Activated naive CD4-positive, alpha-beta T cell treated with anti-CD3 and anti-CD28 coated beads, Interleukin-2, amount 50 U/mL, for 16 hours (primary cell): ENCODE measurements at places on chromosomes 4 and X.

DNA sequence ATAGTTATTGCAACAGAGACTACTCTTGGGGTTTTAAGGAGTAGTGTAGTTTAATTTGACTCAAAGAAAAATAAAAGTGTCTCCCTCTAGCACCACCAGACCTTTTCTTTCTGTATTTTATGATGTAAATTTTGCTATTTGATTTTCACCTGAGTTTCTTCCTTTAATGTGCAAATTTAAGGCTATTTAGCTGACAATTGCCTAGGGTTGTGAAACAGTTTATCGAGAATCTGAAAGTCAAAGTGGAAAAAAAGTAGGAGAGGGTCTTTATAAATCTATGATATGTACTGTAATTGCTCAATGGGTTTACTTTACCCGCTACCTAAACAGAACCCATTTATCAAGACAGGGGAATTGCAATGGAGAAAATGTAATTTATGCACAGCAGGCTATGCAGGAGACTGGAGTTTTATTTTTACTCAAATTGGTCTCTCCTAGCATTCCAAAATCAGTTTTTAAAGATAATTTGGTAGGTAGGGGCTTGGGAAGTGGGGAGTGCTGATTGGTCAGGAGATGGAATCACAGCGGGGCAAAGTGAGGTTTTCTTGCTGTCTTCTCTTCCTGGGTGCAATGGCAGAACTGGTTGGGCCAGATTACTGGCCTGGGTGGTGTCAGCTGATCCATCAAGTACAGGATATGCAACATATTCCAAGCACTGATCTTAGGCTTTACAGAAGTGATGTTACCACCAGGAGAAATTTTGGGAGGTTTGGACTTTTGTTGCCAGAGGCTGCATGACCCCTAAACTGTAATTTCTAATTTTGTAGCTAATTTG is 228.6 kb upstream of the TACR3 start:
- no peak for DNase-seq

GRCh38 chr4:86367577-86367976 is 7.7 kb upstream of the MAPK10 start:
- DNase-seq, result no peak

- DNase-seq, result no peak
Measured at GRCh38 chrX:118780911-118781310, 42.7 kb upstream of the ZCCHC12 start.

- no peak for DNase-seq
Measured at GRCh38 chr4:82256718-82257117, 117.1 kb downstream of the HNRNPD start.

DNA sequence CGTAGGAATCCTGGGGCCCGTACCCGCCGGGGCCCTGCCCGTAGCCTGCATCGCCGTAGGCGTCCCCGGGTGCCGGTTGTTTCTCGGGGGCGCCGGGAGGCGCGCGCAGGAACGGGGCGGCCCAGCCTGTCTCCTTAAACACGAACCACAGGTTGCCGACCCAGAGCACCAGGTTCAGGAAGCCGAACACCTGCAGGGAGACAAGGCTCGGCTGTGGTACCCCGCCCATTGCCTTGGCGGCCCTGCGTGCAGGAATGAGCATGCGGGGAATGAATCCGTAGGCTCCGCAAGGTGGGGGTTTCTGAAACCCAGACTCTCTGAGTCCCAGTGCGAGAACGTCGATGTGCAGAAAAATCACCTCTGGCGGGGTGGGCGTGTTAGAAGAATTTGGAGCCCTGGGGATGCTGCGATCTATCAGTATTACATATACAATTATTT is 5.4 kb upstream of the PRICKLE3 start:
- no peak for DNase-seq

DNA sequence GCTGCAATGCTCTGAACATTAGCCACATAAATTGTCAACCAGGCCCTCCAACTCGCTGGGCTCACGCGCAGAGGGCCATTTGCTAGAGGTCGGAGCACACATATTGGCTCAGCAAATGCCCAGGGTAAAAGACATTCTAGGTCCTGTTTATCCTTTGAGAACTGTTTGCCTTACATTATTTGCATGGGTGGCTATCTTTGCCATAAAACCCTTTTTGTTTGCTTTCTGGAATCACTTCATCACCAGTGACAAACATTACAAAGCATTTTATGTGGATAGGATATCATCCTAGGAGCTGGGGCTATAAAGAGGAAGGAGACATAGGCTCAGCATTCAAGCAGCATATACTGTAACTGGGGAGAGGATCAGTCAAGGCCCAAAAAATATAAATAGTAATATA is 149.2 kb upstream of the RAI2 start:
- DNase-seq, result no peak

- DNase-seq, result peak; percentile 51
Measured at GRCh38 chr4:7192252-7193029, at the start of gene SORCS2. Gene SORCS2, plus strand, starts transcription at chr4:7192538.

GRCh38 chrX:131477498-131477897 is 66.4 kb upstream of the OR13H1 start:
- no peak for DNase-seq

GRCh38 chrX:63350465-63350877 is 661 bp downstream of the SPIN4 start:
- DNase-seq, result no peak

- DNase-seq, result no peak
Measured at GRCh38 chrX:53223068-53223693, 1.8 kb downstream of the KDM5C start.

DNA sequence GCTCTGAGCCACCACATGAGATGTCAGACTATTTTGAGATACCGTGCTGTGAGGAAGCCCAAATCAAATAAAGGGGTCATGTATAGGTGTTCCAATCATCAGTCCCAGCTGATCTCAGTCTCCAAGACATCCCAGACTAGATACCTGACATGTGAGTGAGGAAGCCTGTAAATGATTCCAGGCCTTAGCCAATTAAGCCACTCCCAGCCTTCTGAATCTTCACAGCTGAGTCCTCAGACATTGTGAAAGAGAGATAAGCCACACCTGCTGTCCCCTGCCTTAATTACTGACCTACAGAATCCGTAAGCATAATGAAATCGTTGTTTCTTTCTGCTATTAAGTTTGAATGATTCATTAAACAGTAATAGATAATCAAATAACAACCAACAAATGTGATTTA is 671.4 kb downstream of the ZNF674 start:
- no peak for DNase-seq

GRCh38 chr4:70632028-70632427 is 3.5 kb downstream of the ENAM start:
- no peak for DNase-seq

DNA sequence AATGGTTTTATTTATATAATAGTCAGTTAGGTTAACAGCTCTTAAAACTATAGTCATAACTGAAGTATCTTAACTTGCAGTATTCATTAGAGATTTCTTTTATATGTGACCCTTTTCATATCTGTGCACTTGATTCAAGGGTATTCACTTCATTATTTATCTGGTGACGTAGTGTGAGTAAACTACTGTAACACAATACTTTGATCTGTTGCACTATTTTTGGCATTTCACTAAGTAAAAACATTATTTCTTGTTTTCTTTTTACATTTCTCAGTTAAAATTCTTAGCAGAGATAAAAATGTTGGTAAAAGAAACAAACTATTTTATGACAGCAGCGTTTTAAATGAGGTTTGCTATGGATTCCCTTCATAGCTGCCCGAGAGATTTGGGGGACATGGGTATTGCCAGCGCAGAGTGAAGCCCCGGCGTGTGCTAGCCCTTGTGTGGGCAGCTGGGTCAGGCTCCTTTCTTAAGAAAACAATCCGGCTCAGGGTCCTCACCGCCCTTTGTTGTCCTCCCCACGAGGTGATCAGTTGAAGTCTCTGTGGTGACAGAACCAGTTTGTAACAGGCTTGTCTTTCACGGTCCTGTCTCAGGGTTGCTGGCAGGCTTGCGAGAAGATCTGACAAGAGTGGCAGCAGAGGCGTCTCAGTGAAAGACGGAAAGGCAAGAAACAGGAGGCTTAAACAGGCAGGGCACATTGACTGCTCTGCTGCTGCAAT is 293.4 kb downstream of the BMPR1B start:
- no peak for DNase-seq

DNA sequence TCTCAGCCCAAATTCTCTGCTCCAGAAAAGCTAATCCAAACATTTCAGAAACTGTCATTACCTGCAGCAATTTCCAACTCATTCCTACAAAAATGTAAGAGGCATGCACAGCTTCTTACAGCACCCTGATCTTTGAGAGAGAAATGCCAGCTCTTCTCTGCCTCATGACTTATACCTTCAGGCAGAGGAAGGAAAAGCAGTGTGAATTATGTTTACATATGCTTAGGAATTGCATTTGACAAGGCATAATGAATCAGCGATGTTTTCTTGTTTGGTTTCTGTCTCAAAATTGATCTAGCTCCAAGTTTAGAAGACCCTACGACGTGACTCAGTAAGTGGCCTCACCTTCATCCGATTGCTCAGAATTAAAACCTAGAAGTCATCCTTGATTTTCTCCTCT is 21.8 kb upstream of the AGA start:
- DNase-seq, result no peak

- DNase-seq, result no peak
Measured at GRCh38 chr4:141702472-141703182, 66.2 kb downstream of the IL15 start.

DNA sequence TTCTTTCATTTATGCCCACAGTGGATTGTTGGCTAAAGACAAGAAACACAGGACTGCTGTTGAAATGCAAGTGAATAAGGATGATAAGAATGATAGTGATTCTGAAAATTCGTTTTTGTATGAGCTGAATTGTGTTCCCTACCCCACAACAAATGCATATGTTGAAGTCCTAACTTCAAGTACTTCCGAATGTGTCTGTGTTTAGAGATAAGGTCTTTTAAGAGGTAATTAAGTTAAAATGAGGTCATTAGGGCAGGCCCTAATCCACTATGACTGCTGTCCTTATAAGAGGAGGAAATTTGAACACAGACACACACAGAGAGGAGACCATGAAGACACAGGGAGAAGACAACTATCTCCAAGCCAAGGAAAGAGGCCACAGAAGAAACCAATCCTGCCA is 126.6 kb upstream of the ACSL4 start:
- no peak for DNase-seq

GRCh38 chr4:37015391-37015790 is 229.2 kb upstream of the NWD2 start:
- no peak for DNase-seq

DNA sequence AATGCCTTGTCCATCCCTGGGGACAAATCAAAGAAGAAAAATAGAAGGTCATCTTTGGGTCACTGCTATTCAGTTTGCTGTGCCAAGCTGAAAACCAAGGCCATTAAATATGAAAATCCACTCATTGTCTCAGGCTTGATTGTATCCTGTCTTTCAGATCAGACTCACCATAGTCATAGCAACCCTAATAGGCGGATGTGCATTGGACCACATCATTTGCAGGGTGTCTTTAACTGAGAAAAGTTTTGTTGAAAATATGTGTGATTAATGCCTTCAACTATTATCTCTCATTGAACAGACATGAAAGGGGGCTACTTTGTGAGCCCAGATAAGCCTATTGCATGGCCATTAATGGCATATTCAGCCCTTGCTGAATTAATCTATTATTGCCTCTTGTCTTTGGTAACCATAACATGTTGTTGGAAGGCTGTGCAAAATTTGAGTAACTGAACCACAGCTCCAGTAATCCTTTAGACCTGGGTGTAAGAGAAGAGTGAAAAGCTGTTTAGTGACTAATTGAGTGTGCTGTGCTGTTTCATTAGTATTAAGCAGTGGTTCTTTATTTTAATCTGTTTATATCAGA is 453.6 kb upstream of the EPHA5 start:
- no peak for DNase-seq

GRCh38 chr4:5503336-5503936 is 204.9 kb downstream of the EVC2 start:
- no peak for DNase-seq

DNA sequence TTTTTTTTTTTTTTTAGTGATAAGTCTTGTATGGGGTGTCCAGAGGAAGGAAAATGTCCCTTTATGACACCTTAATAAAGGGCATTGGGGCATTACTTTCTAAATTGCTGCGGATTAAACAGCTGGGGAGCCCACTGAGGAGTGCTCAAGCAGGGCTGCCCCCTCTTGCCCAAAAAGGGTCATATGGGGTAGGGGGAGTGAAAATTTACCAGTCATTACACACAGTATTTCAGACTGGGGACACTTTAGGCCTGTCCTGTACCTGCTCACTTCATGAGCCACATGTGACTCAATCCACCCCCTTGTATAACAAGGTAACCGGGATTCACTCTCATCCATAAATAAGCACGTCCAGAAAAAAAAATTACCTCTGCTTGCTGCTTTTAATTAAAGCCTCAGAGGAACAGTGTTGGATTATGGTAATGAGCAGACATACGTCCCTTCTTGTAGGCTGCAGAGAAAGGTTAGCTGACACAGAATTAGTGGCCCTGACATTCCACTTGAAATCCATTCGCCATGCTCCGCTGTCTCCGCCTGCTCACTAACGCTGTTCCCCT is 1.8 kb downstream of the PRDM8 start:
- no peak for DNase-seq

GRCh38 chr4:76718831-76719230 is 179.1 kb downstream of the SOWAHB start:
- DNase-seq, result no peak

GRCh38 chrX:13876652-13877051 is 59.8 kb upstream of the GPM6B start:
- DNase-seq, result no peak

DNA sequence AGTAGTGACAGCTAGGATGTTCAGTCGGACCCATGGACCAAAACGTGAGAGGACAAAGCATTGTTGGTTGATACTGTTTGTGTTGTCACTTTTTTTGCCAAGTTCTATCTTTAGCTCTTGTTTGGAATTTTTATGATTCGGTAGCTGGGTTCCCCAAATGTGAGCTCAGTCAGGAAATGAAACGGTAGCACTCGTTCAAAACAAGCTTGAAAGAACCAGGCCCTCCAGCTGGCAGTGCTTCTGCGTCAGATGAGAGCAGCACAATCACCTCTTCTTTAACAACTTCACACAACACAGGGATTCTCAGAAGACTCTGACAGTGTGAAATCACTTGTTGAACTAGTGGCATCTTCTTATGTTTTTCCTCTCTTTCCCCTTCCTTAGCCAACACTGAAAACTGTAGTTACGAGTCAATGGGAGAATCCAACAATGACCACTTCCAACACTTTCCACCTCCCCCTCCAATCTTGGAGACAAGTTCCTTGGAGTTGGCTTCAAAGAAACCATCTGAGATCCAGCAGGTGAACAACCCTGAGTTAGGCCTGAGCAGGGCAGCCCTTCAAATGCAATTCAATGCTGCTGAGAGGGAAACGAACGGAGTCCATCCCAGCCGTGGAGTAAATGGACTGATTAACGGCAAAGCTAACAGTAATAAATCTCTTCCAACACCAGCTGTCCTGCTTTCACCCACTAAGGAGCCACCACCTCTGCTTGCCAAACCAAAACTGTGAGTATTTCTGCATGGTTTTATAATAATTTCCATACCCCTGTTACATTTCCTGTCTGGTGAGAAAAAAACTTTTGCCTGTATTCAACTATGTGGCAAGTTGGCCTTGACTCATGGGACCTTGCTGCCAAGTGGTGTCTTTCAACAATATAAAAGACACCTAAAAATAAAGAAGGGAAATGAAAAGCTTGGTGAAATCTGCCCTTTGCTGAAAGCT is 214.6 kb downstream of the PALLD start:
- no peak for DNase-seq
